Mucosa of descending colon (tissue), 3 donors: ENCODE measurements at places on chromosomes 5 and 9. TPM values are rescaled to one million over a fixed set of nuclear protein-coding genes. Genes with fewer than 3 reads are reported as not detected.
A peak's percentile ranks its signal among the peaks of the same experiment; 100 is the strongest.

- DNase-seq, result no peak
These were observed 52.1 kb upstream of the CACNA1B start for GRCh38 chr9:137825324-137825989.

PCDHA6 gene
- 0.29 TPM for total RNA-seq

DNA sequence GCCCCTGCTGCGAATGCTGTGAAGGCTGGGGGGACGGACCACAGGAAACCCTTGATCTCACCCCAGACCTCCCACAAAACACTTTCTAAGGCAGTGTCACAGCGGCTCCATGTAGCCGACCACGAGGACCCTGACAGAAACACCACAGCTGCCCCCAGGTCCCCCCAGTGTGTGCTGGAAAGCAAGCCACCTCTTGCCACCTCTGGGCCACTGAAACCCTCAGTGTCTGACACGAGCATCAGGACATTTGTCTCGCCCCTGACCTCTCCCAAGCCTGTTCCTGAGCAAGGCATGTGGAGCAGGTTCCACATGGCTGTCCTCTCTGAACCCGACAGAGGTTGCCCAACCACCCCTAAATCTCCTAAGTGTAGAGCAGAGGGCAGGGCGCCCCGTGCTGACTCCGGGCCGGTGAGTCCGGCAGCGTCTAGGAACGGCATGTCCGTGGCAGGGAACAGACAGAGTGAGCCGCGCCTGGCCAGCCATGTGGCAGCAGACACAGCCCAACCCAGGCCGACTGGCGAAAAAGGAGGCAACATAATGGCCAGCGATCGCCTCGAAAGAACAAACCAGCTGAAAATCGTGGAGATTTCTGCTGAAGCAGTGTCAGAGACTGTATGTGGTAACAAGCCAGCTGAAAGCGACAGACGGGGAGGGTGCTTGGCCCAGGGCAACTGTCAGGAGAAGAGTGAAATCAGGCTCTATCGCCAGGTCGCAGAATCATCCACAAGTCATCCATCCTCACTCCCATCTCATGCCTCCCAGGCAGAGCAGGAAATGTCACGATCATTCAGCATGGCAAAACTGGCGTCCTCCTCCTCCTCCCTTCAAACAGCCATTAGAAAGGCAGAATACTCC lies 84.7 kb downstream of the GOLPH3 start:
- no peak for DNase-seq

PCDHAC1 gene
- total RNA-seq, result 0.14 TPM

GRCh38 chr5:68749077-68749476 lies 344.7 kb upstream of the SLC30A5 start:
- DNase-seq, result no peak

DNA sequence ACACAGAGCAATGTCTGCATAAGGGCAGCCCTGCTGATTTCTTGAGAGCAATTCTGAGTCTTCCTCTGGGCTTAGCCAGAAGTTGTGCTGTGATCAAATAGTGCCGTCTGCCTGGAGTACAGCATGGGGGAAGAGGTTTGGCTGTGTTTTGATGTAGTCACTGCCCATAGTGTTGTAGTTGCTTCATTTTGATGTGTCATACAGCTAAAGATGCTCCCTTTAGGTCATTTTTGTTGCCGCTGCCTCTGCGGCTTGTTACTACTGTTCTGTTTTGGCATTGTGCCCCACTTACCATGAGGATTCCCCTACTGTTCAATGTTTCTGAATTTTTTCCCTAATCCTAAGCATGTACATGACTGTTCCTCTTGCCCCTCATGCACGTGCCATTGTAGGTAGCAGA lies 23.0 kb downstream of the SLC36A1 start:
- no peak for DNase-seq

GRCh38 chr5:176810081-176810597 lies at the start of gene UNC5A:
Gene UNC5A (plus strand): TSS chr5:176810559. CDS start chr5:176810751, 192 bp downstream.
- peak; percentile 21 for DNase-seq

DNA sequence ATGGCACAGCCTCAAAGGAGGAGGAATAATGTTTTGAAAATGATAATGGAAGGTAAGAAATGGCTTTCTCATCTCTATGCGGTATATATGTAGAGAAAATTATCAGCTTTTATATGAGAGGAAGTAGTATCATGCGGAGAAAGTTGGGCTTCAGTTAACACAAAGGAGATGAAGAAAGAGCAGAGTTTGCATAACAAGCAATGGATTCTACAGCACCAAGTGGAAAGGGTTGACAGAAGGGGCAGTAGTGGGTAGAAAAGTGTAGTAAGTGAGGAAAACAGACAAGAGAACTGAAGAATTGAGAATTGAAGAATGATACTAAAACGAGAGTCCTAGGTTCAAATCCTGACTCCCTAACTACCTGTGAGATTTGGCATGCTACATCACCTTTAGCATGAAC lies 51.0 kb downstream of the GNG10 start:
- no peak for DNase-seq

- DNase-seq, result no peak
These were observed 74.1 kb downstream of the GALNT10 start for GRCh38 chr5:154264549-154265196.

TSSK1B gene
- total RNA-seq, result not detected

GRCh38 chr9:130539420-130540223 lies 39.8 kb upstream of the FUBP3 start:
- DNase-seq, result no peak

DNA sequence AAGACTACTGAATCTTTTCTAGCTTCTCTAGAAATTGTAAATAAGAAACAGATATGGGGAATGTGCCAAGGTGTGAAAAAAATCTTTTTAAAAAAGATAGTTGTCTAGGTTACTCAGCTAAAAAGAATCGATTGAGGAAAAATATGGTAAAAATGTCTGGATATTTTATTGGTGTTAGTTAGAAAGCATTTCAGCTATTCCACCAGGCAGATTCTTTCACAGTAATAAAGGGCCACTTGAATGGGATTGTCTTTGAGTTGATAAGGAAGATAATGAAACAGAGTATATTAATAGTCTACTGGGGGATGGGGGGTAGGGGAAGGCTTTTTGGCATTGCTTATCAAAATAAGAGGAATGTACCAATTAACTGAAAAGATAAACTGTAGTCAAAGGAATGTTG lies 51.9 kb downstream of the SLIT3 start:
- DNase-seq, result no peak

OGN gene
- total RNA-seq, result 2.1 TPM

DNA sequence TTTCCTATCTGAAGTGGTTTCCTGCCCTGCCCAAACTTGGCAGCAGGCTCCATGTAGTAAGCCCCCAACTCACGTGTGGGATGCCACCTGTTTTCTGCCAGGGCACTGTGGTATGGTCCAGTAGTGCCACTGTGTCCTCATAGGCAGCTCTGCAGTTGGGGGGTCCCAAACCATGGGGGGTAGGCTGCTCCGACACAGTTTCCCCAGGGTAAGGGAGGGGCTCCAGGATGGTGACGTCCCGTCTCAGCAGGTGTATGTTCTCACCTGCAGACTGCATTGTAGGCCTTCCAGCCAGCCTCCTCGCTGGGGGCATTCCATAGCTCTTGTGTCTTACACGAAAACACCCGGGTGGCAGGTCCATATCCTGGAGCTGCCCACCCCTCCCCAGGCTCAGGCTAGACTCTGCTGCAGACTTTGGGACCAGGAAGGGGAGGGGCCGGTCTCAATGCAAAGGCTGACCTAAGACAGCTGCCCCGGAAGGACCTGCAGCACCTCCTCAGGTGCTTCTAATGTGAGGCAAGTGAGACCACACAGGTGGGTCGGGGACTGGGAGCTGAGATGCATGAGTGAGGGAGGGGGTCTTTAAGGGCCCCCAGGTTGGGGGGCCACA lies 330.5 kb upstream of the IRX4 start:
- DNase-seq, result no peak

SLIT3 gene
- total RNA-seq, result 4.2 TPM

DNA sequence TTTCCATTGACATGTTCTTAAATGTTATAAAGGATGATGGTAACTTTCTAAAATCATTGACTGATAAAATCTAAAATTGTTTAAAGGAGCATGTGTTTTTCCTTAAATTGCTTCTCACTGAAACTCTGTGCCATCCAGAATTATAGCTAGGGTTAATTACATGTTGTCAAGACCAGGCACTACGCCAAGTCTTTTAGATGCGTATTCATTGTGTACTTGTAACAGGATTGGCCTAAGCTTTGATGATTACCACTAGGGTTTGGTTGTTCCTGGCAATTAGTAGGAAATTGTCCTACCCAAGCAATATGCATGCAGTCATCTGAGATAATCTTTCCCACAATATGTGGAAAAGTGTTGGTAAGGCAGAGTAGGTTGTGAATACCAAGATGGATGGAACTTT lies 43.8 kb downstream of the PRKACG start:
- DNase-seq, result no peak
